Esophagus mucosa (tissue), 1 donor: ENCODE measurements at places on chromosomes 1 and 21.
A peak's percentile ranks its signal among the peaks of the same experiment; 100 is the strongest.

DNA sequence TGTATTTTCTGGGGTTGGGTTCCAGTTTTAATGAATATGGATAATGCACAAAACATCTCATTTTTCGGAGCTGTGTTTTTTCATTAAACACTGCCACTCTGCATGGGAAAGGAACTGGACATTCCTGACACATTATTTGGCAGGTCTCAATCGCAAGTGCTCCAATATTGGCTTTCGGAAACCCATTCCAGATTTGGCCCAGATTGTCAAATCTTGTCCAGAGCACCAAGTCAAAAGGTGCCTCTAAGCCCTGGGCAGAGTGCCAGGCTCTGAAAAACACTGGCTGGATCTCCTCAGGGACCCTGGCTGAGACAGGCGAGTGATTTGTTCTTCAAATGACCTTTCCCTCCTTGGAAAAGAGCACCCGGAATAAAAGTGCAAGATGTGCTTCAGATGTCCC is 68.4 kb upstream of the MRPS6 start:
- ATAC-seq: no peak

GRCh38 chr1:187053876-187054275 is 225.1 kb downstream of the PLA2G4A start:
- no peak for ATAC-seq

- ATAC-seq: peak; percentile 83
Measured at GRCh38 chr1:86542631-86543030, 4.2 kb upstream of the CLCA4 start.

- peak; percentile 39 for ATAC-seq
Measured at GRCh38 chr1:12179111-12179519, 12.3 kb downstream of the TNFRSF1B start.

DNA sequence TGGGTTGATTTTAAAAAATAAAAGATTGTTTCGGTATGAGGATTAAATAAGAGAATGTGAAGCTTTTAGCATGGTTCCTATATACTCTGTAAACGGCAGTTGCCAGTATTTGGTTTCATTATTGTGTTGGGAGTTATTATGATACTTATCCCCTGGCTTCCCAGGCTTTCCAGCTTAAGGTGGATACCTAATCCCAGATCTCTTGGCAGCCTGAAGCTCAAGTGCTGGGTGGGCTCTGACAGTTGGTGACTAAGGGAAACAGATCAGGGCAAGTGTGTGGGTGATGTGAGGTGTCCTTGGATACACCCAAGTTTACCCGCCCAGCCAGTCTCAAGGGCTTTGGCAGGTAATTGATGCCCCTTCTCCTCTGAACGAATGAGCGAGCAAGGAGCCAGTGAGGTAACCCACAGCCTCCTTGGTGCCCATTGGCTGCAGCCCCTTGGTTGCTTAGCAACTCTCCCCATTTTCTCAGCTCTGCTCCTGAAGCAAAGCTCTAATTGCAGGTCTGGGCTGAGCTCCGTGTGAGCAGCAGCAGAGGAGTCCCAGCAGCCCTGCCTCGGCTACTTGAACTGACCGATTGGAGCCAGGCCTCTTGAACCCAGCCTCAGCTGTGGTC is 6.1 kb downstream of the IPO13 start:
- ATAC-seq: peak; percentile 47

GRCh38 chr1:106620521-106620954 is 435.9 kb upstream of the PRMT6 start:
- peak; percentile 100 for ATAC-seq

DNA sequence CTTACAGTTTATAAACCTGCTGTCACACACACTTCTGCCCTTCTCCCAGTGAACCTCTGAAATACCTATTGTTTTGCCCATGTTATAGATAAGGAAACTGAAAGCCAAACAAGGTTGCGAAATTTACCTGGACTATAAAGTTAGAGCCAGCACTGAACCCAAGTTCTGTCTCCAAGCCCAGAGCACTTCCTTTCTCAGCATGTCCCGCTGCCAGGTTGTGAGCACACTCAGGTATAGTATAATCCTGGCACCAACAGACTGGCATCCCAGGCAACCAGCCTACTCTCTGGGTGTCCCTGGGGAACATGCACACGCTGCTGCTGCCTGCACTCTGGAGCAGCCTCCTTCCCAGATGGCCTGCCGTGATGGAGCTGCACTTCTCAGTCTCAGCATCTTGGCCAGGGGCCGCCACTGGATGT is 45.1 kb downstream of the PGBD5 start:
- no peak for ATAC-seq

DNA sequence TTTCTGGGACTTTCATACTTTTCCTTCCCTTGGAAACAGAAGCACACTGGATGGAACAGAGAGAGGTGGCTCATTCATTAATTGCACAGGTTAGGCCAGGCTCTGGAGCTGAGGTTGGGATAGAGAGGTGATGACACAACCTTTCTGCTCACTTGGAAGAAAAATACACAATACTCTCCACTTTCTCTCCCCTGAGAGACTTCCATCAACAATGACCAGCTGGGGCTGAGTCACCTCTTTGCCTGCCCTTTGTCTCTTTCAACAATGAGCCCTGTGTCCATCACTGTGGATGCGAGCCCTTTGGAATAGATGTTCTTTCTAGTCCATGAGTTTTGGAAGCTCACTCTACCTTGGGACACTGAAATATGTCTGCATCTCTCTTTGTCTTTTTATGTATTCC is 43.1 kb downstream of the ATP2B4 start:
- ATAC-seq: no peak

- peak; percentile 63 for ATAC-seq
Measured at GRCh38 chr1:225603538-225604354, 49.2 kb downstream of the ENAH start.

DNA sequence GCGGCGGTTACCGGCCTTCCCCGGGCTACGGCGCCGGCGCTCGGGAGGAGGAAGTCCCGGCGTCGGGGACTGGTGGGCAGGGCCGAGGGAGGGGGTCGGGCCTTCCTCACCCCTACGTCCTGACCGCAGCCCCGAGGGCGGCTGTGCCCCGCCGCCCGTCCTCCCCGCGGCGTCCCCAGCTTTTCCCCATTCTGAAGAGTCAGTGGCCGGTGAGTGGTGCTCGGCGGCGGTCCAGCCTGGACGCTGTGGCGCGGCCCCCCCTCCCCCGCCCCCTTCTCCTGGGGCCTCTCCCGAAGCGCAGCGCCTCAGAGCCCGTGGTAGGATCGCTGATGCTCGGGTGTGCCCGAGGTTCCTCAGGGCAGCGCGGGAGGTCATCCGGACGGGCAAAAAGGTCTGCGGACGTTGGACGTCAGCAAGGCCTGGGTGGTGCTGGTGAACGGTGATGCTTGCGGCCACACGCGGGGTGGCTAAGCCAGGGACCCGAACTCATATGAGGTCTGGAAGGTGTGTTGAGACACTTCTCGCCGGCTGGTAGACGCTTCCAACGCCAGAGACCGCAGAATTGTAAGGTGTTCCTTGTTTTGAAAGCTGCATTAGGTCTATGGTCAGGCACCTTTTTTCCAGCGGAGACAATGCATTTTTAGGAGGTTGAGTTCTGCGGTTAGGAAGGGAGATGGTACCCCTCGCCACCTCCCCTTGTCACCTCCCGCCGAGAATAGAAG is 725 bp downstream of the SLC25A33 start:
- peak; percentile 27 for ATAC-seq

- no peak for ATAC-seq
Measured at GRCh38 chr1:187509091-187509490, 680.3 kb downstream of the PLA2G4A start.

- no peak for ATAC-seq
Measured at GRCh38 chr1:28718586-28719331, 18.0 kb upstream of the YTHDF2 start.

- no peak for ATAC-seq
Measured at GRCh38 chr1:44367944-44368343, 12.9 kb upstream of the ERI3 start.

GRCh38 chr1:23736437-23737134 is 6.7 kb upstream of the ELOA start:
- no peak for ATAC-seq

GRCh38 chr1:13661539-13661938 is 38.4 kb upstream of the PRDM2 start:
- ATAC-seq: peak; percentile 30

DNA sequence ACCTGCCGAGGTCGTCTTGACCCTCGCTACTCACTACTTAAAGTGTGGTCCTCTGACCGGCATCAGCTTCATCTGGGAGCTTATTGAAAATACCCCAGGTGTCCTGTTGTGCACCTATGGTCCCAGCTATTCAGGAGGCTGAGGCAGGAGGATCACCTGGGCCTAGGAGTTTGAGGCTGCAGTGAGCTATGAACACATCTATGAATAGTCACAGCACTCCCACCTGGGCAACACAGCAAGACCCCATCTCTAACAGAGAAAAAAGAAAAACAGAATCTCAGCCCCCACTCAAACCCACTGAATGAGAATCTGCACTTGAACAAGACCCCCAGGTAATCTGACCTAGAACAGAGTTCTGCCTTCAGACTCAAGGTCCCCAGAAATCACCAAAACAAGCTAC is 8.7 kb upstream of the OLIG1 start:
- ATAC-seq: no peak

DNA sequence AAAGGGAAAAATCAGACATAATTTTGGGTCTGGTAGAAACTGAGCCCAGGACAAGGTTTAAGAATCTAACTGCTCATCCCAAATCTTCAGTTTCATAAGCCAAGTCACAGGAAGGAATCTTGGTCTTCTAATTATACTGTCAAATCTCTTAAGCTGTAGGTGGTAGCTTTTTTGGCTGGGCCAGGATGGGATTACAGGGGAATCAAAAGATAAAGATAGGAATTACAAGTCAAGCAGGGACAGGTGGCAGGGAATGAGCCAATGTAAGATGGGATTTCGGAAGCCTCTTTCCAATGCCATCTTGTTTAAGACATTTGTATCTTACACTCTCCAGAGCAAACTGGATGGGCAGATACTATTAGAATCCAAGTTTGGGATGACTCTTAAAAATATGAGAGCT is 383.5 kb downstream of the KCNH1 start:
- ATAC-seq: no peak

DNA sequence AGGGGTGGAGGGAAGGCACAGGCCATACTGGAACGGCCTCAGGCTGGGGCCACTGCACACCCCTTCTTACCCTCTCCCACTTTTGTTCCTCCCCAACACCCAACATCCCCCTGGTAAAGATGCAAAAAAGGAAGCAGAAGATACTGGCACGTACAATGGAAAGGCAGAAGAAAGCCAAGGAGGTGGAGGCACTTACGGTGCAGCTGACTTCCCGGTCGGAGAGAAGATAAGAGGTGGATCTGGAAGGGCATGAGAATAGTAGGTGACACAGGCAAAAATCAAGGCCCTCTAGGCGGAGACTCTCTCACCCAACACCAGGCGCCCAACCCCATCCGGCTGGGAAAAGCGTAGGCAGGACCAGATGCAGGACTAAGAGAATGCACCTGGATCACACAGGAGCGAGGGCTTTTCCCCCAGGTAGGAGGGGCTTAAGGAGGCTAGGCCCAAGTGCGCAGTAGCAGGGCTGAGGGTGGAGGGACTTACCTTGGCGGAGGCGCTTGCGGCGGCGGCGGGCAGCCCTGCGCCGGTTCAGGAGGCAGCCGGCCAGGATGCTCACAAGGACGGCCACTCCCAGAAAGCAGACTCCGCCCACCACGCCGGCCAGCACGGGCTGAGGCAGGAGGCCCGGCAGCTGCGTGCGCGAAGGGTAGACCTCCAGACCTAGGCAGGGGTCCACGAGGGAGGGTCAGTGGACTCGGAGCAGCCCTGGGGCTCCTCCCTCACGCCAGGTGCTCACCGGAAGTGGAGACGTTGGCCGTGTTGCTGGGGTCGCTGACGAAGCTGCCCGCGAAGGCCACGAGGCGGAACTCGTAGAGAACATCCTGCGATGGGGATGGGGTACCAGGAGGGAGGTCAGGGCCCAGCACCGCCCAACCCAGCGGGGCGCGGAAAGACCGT is 4.1 kb upstream of the TAGLN2 start:
- ATAC-seq: peak; percentile 50

DNA sequence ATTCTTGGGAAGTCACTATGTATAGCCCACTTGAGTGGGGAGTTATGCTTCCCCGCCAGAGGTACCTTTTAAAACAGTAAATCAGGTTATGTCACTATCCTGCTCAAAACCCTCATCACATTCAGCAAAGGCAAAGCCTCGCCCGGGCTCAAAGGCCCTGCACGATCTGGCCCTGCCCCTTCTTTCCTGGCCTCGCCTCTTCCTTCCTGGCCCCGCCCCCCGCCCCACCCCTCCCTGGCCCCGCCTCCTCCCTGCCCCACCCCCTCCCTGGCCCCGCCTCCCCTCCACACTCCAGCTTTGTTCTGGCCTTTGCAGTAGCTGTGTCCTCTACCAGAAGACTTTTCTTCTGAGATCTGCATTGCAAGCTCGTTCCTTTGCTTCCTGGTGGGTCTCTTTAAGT is 6.6 kb downstream of the LDLRAD2 start:
- peak; percentile 36 for ATAC-seq

DNA sequence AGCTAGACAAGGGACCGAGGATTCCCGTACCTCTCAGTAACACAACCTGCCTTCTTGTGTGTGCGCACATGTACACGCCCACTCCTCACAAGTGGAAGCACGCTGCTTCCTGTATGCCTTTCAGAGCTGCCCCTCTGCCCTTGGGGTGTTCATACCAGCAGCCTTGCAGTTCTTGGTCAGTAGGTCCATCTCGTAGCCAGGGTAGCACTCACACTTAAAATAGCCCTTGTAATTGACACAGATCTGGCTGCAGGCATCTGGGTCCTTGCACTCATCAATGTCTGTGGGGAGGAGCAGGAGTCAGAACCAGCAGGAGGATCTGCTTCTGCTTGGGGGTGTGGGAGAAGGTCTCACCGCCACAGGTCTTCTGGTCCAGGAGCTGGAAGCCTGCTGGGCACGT is 32.6 kb upstream of the MAGOH start:
- ATAC-seq: no peak

DNA sequence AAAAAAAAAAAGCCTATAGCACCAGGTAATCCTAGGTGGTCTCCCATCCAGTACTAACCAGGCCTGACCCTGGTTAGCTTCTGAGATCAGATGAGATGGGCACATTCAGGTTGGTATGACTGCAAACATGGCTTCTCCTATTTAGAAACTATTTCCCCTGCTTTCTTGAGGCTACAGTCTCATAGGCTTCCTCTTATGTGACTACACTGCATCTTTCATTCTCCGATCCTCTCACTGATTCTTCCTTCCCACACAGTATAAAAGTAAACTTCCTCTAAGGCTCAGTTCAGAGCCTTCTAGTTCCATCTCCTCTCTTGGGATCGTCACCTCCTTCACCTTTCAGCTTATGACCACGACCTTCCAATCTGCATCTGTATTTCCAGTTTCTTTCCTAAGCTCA is 30.4 kb upstream of the RNF2 start:
- no peak for ATAC-seq

DNA sequence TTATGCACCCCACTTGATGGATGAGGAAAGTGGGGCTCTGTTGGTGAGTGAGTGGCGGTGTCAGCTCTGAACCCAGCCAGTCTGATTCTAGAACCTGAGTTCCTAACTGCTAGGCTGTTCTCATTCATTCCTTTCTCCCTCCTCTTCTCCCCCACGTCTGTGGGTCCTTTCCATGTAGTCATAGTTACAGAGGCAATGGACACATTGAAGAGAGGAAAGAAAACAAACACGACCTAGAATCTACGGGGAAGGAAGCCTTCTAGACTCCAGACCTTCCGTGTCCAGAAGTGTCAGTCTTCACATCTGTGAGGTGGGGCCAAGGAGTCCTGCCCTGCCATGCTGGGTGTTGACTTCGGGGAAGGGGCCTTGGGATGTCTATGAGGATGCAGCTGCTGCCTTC is 115.8 kb upstream of the WNT4 start:
- ATAC-seq: no peak

GRCh38 chr1:89198081-89198480 is 661 bp downstream of the GBP4 start:
- no peak for ATAC-seq

GRCh38 chr1:20322081-20322824 is 31.6 kb downstream of the VWA5B1 start:
- no peak for ATAC-seq
